Stimulated activated CD8-positive, alpha-beta memory T cell treated with anti-CD3 and anti-CD28 coated beads, Interleukin-2, amount 100 ng/mL, for 48 hours (primary cell): ENCODE measurements at places on chromosomes 11 and 22.

DNA sequence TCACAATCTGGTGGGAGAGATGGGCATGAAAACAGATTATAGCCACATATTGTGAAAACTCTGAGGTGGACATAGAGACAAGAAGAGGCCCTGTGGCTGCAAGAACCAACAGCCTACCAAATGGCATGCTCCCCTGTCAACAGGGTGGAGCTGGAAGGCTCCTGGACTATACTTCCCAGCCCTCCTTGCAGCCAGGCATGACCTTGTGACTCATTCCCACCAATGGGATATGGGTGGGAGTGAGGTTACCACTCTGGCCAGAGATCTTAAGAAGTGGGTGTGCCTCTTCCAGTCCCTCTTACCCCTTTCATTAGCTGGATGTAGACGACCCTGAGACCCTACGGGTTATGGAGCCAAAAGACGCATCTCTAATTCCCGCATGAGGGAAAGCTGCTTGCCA lies 126.4 kb upstream of the ZBED5 start:
- DNase-seq, result no peak

GRCh38 chr22:50275181-50276055 lies 5.2 kb upstream of the MAPK11 start:
- DNase-seq, result no peak

DNA sequence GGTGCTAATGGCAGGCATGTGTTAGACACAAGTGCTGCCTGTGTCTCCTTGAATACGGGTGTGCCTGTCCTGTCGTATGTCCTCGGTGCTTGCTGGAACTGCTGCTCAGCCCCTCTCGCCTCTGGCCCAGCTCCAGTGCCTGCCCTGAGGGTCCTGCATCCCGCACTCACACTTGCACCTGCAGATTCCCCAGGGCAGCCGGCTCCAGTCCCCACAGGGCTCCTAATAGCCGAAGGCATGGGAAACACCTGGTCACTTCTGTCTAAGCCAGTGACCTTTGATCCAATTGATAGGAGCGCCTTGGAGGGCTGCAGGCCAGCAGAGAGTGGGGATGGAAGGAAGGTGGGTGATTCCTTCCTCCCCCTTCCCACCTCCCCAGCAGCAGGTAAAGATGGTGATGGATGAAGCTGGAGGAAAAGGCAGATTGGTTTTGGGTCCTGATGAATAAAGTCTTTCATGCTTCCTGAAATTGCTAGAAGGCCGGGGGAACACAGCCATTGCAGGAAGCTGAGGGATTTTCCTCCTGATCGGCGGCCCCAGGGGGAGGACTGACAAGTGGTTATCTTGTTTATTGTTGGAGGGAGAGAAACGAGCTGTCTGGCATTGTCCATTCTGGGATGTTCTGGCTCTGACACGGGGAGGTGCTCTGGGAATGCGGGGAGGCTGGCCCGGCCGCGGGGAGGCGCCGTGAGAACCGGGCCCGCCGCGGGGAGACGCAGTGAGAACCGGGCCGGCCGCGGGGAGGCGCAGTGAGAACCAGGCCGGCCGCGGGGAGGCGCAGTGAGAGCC lies 110.9 kb upstream of the B3GAT1 start:
- DNase-seq, result no peak

GRCh38 chr11:30423279-30423648 lies 100.4 kb downstream of the ARL14EP start:
- DNase-seq, result no peak

GRCh38 chr11:68311160-68312116 lies 953 bp upstream of the LRP5 start:
- no peak for DNase-seq

- no peak for DNase-seq
These were observed 743.4 kb downstream of the NELL1 start for GRCh38 chr11:21412652-21413383.

DNA sequence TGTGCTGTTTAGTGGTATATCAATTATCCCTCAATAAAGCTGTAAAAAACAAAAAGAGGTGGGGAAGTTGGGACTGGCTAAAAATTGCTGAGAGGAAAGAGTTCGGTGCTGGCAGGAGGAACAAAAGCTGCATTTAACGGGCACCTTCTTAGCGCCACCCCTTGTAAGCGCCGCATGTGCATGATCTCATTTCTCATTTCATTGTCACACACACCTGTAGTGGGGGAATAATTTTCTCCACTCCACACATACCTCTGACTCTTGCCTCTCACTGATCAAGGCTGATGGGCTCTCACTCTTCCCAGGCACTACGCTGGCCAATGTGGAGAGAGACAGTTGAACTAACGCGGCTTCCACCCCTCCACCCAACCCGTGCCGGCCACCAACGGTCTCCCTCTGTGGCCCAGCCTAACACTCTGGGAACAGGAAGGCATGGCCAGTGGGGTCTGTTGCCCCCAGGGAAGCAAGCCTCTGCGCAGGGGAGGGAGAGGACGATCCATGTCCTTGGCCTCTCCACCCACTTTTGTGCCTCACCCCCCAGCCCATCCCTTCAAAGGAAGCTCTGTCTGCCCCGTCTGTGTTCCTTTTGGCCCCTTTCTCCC lies 186.7 kb upstream of the SYT13 start:
- no peak for DNase-seq

- no peak for DNase-seq
These were observed 689 bp downstream of the PDHX start for GRCh38 chr11:34916843-34917770.

- DNase-seq, result no peak
These were observed 201.5 kb upstream of the MTMR2 start for GRCh38 chr11:96125400-96125799.

DNA sequence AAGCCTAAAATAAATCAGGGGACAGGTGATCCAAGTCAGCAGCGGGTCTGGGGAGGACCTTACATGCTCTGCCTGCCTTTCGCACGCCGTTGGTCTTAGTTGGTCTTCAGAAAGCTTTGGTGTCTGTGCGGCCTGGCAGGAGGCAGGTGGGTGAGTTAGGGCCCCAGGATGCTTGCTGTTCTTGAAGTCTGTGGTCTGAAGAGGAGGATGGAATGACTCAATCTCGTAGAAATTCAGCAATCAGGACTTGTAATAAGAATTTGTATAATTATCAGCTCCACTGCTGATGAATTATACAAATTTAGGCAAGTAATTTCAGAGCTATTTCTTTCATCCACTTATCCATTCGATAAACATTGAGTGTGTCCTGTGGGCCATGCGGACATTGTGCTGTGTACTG lies 138.5 kb downstream of the FEZ1 start:
- no peak for DNase-seq

GRCh38 chr11:121557348-121557747 lies 104.6 kb upstream of the SORL1-AS1 start:
- no peak for DNase-seq

- no peak for DNase-seq
These were observed 6.9 kb upstream of the CHORDC1 start for GRCh38 chr11:90229791-90230190.

- no peak for DNase-seq
These were observed 27.6 kb downstream of the PKNOX2 start for GRCh38 chr11:125192183-125192582.

DNA sequence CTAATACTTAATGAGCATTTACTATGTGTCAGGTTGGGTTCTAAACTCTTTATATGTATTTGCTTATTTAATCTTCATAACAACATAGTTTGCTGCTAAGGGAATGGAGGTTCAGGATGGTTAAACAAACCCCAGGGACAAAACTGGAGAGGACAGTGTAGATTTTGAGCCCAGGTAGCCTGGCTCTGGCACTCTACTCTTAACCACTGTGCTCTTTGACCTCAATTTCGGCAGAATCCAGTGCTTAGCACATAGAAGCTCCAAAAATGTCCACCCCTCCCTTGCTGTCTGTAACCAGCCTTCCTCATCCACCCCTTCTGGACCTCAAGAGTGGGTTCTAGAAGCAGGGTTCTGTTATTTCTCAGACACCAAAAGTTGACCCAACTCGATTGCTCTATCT lies 88.0 kb upstream of the SYT13 start:
- no peak for DNase-seq

DNA sequence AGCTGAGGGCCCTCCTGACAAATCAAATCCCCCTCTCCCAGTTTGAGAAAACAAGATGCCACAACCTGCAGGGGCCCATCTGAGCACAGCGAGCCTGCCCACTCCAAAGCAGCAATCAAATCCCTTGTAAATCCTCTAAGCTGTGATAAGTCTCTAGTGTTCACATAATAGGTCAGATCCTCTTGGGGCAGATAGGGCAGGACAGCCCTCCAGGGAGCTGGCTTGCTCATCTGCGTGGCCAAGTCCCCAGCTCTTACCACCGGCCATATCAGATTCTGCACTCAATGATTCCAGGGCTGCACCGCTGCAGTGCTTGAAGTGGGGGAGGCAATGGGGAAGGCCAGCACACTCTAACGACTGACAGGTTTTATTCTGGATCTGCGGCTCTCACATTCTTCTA lies 29.6 kb upstream of the FLI1 start:
- no peak for DNase-seq

DNA sequence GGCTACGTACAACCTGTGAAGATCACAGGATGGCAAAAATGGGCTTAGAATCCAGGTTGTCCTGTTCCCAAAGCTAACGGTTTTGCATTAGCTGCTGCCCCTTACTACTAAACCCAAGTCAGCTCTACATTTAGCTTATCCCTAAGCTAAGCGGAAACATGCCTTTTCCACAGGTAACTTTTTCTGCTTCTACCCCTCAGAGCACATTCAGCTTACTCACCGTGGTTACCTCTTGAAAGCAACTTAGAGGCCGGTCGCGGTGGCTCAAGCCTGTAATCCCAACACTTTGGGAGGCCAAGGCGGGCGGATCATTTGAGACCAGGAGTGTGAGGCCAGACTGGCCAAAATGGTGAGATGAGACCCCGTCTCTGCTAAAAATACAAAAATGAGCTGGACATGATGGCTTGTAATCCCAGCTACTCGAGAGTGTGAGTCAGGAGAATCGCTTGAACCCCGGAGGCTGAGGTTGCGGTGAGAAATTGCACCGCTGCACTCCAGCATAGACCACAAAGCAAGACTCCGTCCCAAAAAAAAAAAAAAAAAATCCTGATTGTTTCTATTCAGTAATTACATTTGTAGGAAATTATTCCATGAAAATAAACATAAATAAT lies 790 bp upstream of the TMEM41B start:
- no peak for DNase-seq

- no peak for DNase-seq
These were observed 104.5 kb upstream of the OPCML start for GRCh38 chr11:133636711-133637355.
